Lung microvascular endothelial cell (primary cell): ENCODE measurements at places on chromosomes 11 and 22.

DNA sequence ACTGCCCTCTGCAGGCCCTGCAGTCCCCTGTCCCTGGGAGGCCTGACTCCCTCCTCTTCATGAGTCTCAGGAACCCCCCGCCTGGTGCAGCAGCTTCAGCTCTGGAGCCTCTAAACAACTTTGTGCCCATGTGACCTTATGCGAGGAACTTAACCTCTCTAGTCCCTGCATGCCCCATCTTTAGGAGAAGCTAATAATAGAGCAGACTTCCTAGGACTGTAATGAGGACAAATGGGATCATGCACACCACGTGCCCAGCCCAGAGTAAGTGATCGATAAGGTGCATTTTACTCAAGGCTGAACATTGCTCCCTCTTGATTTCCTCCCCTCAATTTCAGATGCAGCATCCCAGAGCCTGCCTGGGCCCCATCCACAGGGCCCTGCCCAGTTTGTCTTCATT, 19.0 kb downstream of the KCNJ4 start:
- DNase-seq: no peak

GRCh38 chr11:78262238-78262637, 73.5 kb downstream of the USP35 start:
- DNase-seq: no peak

GRCh38 chr11:66686801-66687750, 9.4 kb upstream of the RBM4B start:
- no peak for DNase-seq

GRCh38 chr22:38403812-38404211, 51.2 kb downstream of the KCNJ4 start:
- DNase-seq: no peak

GRCh38 chr11:67284811-67285540, 4.1 kb upstream of the ANKRD13D start:
- no peak for DNase-seq

- DNase-seq: no peak
These were observed 15.9 kb downstream of the ADAMTS15 start for GRCh38 chr11:130464291-130464812.

DNA sequence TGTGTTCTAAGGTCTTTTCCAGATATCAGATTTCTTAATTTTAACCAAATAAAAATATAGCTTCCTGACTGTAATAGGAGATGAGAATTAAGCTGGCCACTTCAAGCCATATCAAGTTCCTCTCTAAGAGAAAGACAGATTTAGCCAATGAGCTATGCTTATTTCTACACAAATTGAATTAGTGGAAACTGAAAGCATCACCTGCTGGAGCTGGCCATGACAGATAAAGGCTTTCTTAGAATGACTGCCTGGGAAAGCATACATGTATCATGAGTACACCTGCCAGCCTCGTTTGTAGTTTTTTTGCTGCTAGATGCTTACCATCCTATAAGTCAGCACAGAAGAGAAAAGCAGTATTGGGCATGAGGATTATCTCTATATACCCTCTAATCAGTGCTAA, 53.5 kb upstream of the DBX1 start:
- no peak for DNase-seq

- no peak for DNase-seq
These were observed 21.8 kb upstream of the SLC5A12 start for GRCh38 chr11:26743622-26744021.

DNA sequence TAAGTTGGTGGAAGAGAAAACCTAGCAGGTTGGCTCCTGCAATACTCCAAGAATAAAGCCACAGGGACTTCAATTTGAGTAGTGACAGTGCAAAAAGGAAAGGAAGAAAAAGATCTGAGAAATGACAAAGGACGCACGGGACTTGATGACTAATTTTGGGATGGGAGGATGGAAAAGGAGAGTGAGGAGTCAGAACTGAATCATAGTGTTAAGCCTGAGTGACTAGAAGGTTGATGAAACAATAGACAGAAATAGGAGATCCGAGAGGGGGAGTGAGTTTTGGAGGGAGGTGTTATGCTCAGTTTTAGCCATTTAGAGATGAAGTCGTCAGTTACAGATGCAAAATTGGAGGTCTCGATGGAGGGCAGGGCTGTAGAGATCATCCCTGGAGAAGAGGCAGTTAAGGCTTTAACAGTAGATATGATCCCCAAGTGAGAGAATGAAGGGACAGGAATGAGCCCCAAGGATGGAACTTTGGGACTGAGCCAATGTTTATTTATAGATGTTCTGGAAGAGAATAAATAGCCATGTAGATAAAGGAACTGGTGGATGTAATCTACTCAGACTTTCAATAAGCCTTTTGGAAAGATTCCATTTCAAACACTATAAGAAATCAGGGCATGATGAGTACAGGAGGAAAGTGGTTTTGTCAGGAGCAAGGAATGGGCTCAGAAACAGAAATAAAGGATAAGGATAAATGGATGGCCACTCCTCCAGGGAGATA, 108.9 kb upstream of the NCAM1 start:
- no peak for DNase-seq

GRCh38 chr11:15897211-15897960, 459.0 kb downstream of the SOX6 start:
- DNase-seq: no peak

DNA sequence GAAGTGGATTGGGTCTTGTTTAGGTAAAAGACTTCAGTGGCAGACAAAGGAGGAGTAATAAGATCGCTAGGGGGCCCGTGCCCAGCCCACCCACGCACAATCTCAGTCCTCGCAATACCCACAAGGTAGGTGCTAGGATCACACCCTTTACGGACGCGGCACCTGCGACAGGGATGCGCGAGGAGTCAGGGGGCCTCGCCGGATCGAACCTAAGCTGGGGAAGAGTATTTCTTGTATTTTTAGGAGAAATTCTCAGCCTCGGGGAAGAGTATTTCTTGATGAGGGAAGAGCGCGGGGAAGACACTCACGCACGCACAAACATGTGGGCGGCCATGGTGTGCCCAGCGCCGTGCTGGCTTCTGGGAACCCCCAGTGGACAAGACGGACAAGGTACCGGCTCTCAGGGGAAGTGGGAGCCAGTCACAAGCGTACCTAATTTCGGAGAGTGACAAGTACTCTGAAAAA, 745 bp upstream of the FAM118A start:
- no peak for DNase-seq

- no peak for DNase-seq
These were observed 70.9 kb downstream of the CCDC34 start for GRCh38 chr11:27291954-27292636.

- DNase-seq: no peak
These were observed 1083.9 kb downstream of the BRD1 start for GRCh38 chr22:48743601-48744282.

DNA sequence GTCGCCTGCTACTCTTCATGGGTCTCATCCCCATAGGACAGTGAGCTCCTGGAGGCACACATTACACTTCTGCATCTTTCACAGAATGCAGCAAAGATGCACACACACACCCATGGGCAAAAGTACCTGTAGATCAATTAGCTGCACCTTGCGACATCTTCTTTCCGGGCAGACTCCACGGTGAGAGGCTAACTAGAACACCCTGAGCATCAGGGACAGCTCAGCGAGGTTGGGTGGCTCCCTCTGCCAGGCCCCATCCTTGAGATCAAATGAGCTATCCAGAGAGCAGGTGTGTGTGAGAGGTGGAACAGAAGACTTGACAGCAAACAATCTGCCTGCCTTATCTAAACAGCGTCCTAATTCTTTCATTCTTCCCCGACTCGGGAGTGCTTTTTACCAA, 96.1 kb upstream of the BID start:
- DNase-seq: no peak

DNA sequence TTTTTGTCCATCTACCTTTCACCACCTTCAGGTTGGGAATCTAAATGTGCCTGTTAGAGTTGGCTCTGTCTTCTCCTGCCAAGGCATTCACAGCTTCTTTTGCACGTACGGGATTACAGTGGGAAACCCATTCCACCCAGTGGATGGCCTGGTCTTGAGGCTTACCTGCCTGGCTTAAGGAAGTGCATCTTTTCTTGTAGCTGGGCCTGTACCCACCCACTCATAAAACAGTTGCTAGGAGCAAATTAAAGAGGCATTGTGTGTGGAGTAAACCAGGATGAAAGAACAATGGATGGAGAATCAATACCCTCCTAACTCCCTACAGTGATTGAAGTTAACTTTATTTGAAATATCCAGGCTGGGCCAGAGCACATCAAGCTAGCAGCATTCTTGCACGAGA, 71.6 kb downstream of the TEAD1 start:
- no peak for DNase-seq

DNA sequence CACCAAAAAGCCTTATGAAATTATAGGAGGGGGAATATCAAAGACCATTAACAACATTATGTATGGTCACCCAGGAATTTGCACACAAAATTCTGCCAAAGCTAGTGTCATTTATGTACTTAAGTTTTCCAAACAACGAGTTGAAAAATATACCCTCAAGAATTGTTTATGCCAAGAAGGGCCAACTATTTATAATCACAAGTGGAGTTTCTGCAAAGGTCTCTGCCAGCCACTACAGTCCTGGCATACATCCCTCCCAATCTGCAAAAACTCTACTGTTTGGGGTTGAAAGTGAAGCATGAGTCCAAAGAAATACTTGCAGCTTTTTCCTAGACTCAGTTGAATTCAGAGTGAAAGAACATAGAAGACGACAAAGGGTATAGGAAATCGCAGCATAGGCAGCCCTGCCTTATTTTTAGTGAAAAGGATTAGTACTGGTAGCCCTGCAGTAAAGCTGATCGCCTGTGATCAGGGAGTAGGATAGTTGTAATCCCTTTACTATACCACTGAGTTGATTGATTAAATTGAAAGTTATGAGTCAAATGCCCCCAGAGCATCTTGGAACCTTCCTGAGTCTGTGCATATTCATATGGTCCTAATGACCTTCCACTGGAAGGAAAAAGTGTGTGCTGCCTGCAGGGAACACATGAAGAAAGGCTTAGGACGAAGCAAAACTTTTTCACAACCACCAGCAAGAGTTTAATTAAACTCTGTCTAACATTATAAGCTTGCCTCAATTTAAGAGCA, 144.0 kb downstream of the SPON1 start:
- no peak for DNase-seq

DNA sequence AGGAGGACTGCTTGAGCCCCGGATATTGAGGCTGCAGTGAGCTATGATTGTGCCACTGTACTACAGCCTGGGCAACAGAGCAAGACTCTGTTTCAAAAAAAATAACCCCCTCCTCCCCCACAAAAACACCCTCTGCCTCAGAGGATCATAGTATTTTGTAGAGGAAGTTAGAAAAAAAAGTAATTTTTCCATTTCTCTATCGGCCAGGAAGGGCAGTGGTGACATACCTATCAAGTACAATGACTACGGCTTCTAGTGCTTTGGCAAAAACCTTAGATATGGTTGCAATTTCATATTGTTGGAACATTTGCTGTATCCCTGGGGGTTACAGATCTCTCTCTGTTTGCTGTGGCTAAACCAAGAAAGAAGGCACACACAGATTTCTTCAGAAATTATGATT, 28.9 kb downstream of the C2CD3 start:
- DNase-seq: peak; percentile 74

DNA sequence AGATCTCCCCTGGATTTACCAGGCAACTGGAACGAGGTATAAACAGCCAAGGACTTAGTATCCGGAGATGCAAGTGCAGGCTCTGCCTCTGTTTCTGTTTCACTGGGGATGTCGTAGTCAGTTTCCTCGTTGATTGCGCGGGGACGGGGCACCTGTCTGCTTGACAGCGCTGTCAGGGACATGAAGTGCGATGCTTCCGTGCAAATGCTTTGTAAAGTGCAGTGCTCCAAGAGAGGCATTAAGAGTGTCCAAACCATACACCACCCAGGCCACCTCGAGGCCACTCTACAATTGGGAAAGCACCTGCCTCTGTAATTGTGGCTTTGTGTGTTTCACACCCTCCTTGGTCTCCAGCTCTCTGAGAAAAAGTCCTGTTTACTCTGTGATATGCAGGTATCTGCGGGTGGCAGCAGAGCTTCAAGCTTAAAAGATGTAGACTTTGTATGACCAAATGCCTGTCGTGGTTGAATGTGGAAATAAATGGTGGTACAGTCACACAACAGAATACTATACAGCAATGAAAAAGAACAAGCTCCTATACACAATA, 18.6 kb upstream of the CD5 start:
- DNase-seq: no peak

DNA sequence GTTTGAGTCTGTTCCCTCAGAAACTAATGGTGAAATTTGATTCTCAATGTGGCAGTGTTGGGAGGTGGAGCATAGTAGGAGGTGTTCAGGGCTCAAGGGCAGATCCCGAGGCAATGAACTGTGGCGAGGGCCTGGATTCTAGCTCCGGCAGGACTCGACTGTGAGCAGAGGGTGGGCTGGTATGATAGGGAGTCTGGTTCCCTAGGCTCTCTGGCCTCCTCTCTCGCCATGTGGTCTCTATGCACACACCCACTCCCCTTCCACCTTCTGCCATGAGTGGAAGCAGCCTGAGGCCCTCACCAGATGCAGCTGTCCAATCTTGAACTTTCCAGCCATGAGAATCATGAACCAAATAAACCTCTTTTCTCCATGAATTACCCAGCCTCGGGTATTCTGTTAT, 32.3 kb downstream of the ATP6V1E1 start:
- no peak for DNase-seq

DNA sequence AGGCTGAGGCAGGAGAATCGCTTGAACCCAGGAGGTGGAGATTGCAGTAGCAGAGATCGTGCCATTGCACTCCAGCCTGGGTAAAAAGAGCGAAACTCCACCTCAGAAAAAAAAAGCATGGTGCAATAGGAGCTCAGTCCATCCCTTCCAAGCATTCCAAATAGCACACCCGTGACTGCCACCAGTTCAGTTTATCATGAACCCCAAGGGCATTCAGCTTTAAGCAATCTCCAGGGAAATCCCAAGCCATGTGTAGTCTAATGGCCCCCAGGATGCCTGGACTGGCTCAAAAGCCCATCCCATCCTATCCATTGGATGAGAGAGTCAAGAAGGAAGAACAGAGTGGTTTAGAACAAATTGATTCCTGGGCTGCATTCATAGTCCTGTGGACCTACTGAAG, 16.2 kb downstream of the MICAL3 start:
- no peak for DNase-seq

DNA sequence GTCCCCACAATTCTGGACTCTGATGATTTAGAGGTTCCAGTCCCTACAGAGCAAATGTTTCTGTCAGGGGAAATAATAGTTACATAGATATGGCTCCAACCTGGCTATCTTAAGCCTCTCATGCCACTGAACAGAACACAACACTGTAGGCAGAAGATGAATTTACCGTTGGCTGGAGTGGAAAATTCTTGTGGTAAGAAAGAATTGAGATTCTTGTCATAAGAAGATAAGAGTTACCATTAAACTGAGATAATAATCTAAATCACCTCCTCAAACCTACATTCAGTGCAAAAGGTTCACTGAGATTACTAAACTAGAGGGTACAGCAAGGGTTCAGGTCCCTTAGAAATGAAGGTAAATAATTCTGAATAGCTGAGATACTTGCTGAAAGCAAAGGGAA, 10.1 kb upstream of the NAALAD2 start:
- DNase-seq: no peak

- DNase-seq: peak; percentile 46
These were observed 14.5 kb upstream of the MB start for GRCh38 chr22:35631597-35631996.
